ENCODE measurements at places on chromosomes 16 and 17. TPM values are rescaled to one million over a fixed set of nuclear protein-coding genes. Genes with fewer than 3 reads are reported as not detected.

Gene EVI2A
- total RNA-seq: 14.5 TPM

Gene SPATA22
- 1.8 TPM for total RNA-seq

Gene ACSM2B
- total RNA-seq: not detected

Gene OR2C1
- not detected for total RNA-seq

Gene SARM1
- 8.5 TPM for total RNA-seq

Gene NPIPB12
- 116 TPM for total RNA-seq

Gene QPRT
- total RNA-seq: 10.3 TPM

DNA sequence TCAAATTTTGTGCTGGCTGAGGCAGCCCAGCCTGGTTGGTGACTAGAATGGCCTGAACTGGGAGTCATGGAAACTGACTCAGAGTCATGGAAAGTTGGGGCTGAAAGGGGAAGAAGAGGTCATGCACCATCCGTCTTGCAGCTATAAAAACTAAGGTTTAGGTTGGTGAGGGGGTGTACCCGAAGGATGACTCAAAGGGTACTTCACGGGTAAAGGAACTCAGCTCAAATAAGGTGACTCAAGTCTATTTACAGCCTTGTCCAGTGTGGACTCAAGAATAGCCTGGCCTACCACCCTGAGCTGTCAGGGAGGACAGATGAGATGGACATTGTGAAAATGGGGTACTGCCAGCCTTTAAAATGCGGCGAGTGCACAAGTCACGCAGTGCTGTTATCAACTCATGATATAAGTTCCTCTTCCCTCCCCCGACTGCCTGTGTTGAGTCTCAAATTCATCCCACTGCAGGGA lies 18.6 kb downstream of the CD300LB start:
- no peak for DNase-seq

GRCh38 chr17:80970044-80970761 lies 21.4 kb upstream of the CHMP6 start:
- DNase-seq: no peak

DNA sequence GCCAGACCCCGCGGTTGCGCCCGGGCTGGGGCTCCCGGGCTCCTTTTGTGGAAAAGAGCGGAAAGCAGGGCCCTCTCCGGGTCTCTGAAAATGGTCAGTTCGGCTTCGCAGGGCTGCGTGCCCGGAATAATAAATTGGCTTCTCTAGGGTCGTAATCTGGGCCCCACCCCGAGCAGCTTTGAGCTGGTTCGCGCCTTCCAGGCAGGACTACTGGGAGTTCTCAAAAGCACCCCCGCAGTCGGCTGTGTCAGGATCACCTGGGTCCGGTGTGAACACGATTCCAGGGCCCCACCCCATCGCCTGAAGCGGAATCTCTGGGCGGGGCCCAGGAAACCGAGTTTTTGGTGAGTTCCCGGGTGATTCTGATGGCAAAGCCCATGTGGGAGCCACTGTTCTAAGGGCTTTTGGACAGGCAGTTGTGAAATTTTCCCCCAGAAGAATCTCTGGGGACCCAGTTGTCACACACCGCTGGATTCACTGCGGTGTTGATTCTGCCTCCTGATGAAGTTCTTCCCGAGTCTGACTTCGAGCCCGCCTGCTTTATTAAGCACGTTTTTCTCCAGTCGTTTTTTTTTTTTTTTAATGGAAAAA lies 77.0 kb downstream of the MRC2 start:
- DNase-seq: no peak

GRCh38 chr17:48505788-48506187 lies 25.0 kb downstream of the HOXB1 start:
- DNase-seq: no peak

GRCh38 chr16:533391-534123 lies 6.0 kb downstream of the CAPN15 start:
- no peak for DNase-seq

DNA sequence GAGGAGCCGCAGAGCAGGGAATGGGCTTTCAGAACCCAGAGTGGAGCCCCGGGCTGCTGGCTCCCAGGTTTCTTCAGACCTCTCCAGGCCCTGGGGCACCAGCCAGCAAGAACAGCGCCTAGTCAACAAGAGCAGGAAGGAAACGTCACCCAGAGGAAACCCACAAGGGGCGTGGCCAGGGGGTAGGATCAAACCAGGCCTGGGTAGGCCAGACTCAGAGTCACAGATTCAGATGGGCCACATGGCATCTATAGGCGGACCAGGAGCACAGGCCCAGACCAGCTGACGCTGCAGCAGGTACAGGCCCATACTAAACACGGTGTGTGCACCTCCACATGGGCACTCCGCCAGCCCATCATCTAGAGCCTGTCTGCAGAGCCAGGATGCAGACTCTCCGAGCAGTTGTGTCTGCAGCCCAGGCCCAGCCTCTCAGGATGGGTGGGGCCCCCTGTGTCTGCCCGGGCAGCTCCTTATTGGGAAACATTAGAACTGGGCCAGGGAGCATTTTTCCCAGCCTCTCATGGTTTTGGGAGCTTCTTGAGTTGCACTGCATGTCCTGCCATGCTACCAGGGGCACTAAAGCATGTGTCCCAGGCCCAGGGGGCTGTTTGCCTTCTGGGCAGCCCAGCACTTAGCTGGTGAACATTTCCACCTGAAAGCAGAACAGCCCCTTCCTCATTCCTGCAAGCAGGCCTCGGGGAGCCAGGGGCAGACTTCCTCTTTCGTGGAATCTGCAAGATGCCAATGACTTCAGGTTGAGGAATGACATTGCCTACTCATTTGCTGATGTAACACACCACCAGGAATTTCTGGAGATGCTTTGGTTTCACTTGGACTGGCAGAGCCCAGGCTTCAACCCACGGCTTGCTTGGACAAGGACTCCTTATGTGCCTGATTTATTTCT lies at the start of gene NLRP1:
TSS of gene NLRP1 (minus strand) at position 127 of the 904 bp plus-strand sequence. CDS start 552 bp downstream, outside the sequence.
- DNase-seq: peak; percentile 58

- no peak for DNase-seq
Measured at GRCh38 chr17:77316191-77316641, 175.4 kb downstream of the SEC14L1 start.

DNA sequence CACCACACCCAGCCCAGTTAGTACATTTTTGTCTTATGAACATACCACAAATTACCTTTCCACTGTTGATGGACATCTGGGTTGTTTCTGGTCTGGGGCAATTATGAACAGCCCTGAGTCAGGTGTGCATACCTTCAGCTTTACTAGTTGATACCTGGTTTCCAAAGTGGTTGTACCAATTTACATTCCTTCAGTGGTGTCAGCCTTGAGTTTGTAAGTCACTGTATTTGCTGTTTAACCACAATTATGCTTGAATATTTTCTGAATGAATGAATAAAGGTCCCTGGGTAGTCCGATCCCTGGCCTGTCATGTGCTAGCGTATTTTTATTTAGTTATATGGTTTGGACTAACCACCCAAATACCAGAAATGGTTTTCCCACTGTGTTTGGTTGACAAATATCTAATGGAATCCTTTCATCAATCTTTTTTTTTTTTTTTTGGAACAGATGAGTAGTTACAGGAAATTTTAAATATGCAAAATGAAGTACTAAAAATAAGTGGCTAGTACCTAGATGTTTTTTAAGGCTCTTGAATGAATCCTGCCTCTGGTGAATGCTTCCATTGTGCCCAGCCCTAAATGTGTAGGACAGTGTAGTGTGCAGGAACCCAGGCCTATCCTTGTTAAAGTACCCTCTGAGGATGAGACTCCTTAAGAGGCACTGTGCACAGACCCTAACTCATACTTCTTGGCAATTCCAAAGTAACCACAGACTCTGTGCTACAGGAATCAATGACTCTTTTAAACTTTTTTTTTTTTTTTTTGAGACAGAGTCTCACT lies 3.7 kb downstream of the DUSP14 start:
- DNase-seq: no peak

- no peak for DNase-seq
Measured at GRCh38 chr17:45145035-45145389, 3.3 kb upstream of the HEXIM1 start.

DNA sequence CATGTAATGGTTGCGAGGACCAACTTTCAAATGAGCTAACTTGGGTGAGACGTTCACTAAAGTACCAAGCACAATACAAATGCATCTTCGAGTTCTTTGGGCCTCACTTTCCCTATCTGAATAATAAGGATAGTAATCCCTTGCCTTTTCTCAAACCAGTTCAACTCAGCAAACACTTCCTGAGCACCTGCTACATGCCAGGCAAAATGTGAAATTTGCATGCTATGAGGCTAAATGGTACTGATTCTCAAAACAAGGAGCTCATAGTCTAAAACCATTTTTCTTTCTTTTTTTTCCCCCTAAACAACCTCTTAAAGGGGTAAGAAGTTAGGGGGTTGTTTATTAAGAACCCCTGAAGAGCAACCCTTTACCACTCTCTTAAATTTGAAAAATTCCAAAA lies 101.4 kb upstream of the HLF start:
- DNase-seq: no peak

DNA sequence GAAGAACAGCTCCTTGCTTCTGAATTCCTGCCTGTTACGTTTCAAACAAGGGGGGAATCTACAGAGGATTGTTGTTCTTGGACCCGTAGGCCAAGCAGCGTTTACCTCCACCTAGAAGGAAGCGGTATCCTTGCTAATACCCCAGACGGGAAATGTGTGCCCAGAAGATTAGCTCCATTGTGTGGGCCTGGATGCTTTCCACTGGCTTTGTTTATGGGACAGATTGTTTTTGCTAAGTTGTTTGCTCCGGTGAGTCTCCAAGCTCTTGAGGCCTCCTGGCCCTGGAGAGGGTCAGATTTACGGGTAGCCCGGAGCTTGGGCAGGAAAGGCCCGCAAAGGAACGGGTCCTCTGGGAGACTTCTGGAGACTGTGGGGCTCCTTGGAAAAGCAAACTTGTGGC lies 28.4 kb upstream of the MRTFB start:
- no peak for DNase-seq

- DNase-seq: no peak
Measured at GRCh38 chr16:75377729-75378386, 55.4 kb downstream of the CFDP1 start.

- no peak for DNase-seq
Measured at GRCh38 chr16:66919569-66920298, 1.0 kb upstream of the CDH16 start.

DNA sequence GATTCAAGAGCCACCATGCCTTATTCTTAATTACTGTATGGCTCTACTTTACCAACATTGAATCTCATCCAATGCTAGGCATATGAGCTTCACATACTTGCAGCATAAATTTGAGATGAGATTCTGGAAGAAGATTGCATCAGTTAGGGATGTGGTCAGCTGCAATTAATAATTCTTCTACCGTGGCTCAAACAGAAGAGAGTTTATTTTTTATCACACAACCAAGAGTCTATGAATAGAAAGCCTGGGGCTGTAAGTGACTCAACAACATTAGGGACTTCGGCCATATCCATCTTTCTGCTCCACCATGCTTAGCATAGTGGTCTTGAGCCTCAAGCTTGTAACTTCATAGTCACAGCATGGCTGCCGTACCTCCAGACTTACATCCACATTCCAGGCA lies 179.4 kb upstream of the IRX6 start:
- no peak for DNase-seq

DNA sequence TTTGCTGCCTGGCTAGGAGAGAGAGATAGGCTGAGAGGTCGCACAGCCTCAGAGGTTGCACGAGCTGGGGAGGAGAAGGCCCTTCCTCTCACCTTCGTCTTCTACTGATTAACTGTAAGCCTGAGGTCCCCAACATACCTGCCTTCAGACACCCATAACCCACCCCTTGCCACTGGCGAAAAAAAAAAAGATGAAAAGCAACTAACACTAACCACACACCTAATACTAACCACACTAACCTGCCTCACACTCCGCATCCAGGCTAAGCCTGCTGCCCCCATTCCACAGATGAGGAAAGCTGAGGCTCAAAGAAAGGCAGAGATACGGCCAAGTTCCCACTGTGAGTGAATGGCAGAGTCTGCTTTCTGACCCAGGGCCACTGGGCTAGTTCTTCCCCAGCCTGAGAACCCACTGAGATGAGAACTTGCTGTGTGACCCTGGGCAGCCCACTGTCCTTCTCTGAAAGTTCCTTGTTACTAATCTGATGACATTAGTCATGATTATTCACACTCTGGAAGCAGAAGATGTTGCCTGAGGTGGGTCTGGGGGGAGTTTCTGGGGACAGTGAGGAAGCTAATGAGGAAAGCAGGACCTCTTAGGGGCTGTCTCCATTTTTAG lies 4.6 kb downstream of the IL21R start:
- DNase-seq: no peak

- DNase-seq: no peak
Measured at GRCh38 chr17:11950771-11951519, 46.3 kb downstream of the ZNF18 start.

DNA sequence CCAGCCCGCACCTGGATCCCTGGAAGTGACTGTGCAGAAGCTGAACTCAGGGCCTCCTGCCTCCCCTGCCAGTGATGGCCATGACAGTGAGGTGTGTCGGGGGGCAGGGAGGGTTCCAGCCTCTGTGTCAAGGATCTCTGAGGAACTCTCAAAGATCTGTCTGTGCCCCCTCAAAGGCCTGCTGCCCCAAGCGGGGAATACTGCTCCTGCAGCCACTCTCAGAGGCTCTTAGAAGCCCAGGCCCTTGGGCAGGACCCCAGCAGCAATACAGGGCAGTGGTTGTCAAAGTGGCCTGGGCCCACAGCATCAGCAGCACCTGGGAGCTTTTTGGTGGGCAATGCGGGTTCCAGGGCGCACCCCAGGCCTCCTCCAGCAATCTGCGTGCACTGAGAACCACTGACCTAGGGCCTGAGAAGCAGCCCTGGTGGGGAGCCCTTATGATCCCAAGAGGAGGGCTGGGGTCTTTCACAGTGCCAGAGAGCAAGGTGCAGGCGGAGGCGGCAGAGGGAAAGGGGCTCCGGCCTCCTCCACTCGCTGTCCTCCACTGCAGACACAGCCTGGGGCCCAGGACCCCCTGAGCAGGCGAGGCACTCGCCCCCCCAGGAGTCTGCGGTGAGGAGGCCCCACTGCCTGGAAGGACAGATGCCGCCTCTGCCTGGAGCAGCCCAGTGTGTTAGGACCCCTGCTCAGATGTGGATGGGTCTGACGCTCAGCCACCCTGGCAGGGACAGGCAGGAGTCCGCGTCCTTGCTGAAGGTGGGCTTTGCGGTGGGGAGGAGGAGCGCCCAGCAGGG lies 42.1 kb downstream of the ENGASE start:
- no peak for DNase-seq

DNA sequence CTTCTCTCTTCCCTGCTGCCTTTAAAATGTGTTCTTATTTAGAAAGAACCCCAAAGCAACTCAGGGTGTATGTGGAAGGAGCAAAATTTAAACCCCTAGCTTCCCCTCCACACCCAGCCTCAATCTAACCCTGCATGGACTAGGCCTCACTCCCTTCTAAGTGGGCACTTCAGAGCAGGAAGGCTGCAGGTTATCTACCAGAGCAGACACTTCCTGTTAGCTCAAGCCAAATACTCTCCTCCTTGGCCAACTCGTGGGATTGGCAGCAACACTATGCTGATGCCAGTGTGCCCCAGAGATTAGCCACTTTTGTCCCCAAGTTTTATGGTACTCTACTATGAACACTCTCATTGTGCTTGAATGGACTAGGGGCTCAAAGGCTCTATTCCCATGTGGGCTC lies 35.6 kb downstream of the CCDC42 start:
- DNase-seq: no peak

GRCh38 chr17:49434821-49435670 lies 20.4 kb upstream of the PHB1 start:
- DNase-seq: no peak

DNA sequence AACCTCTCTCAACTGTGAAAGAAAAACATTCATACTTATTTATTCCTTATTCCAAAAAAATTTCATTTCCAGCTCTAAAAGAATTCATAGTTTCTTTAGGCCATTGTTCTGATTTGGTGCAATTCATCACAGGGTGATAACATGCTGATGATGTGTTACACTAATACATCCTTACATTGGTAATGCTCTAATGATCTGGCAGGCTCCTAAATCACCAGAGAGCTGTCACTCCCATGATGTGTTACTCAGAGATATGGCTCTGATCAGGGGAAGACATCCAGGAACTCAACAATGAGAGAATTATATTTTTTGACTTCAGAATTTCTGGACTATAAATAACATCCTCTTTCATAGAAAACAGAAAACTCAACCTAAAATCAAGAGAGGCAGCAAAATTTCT lies 209.3 kb downstream of the CHD9NB start:
- no peak for DNase-seq
